ENCODE measurements at places on chromosomes 3 and 15.

DNA sequence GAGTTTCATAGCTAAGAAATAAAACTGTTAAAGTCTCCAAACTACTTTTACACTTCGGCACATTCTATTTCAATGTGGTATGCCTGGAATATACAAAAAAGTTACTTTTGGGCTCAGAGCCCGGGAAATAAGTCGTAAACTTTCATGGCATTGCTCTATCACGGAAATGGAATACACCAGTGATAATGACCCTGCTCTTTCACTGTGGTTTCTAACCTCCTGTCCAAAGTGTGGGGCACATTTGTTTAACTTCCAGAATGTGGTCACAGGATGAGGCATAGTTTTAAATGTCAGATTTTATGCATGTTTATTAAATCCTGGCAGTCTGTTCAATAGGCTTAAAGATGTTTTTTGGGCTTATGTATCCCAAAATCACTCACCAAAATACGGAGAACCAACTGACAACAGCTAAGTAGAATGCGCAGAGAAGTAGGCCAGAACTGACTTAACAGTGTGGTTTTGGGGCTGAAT is 5.1 kb downstream of the CXCR6 start:
- DNase-seq: no peak

DNA sequence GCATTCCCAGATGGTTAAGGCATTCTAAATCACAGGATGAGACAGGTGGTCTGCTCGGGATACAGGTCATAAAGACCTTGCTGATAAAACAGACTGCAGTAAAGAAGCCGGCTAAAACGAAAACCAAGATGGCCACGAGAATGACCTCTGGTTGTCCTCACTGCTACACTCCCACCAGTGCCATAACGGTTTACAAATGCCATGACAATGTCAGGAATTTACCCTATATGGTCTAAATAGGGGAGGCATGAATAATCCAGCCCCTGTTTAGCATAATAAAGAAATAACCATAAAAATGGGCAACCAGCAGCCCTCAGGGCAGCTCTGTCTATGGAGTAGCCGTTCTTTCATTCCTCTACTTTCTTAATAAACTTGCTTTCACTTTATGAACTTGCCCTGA is 151.1 kb downstream of the ZNF385D start:
- no peak for DNase-seq

DNA sequence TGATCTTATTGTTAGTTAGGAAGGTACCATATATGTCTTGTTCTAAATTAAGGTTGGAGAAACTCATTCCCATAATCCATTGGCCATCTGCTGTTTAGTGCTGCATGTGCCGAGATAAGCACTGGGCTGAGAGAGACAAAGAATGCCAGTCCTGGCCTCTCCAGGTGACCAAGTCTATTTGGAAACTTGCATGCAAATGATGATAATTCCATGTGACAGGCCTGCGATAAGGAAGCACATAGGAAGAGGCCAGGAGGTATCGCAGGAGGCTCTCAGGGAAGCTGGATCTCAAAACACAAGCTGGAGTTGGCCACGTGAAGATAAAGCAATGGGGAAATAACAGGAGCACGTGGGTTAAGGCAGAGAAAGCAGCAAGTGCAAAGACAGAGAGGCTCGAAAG is 39.7 kb downstream of the MYO5C start:
- no peak for DNase-seq

GRCh38 chr3:152944671-152945070 is 109.7 kb downstream of the P2RY1 start:
- DNase-seq: no peak

- no peak for DNase-seq
These were observed 1.3 kb downstream of the CACNA1D start for GRCh38 chr3:53495520-53496391.

GRCh38 chr3:33035596-33035995 is 61.4 kb downstream of the GLB1 start:
- DNase-seq: no peak

DNA sequence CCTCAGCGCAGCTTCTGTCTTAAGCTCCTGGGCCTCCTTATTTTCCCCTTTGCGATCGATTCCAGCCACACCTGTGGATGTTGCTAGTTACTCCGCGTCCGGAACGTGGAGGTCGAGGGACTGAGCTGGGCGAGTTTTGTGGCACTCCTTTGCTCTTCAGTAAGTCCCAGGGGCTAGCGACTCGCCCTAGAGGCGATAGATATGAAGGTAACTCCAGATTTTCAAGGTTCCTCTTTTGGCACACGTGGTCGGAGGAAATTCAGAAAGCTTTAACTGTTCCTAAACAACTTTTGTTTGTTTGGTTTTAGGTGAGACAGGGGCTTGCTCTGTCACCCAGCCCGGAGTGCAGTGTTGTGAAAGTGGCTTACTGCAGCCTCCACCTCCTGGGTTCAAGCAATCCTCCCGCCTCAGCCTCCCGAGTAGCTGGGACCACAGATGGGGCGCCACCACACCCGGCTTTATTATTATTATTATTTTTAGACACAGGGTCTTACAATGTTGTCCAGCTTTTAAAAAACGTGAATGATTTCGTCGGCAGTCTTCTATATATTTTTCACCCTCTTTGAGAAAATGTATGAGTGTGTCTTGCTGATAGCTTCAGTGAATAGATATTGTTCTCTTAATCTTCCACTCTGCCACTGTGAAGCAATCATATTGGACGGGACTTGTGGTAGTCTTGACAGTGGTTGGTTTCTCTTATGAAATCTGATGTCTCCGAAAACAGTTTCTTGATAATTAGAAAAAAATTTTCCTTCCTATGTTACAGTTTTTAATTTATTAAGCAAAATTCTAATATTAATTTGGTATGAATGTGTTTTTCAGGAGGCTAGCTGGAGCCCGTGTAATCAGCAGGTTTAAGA is 785 bp downstream of the MFSD1 start:
- DNase-seq: no peak

DNA sequence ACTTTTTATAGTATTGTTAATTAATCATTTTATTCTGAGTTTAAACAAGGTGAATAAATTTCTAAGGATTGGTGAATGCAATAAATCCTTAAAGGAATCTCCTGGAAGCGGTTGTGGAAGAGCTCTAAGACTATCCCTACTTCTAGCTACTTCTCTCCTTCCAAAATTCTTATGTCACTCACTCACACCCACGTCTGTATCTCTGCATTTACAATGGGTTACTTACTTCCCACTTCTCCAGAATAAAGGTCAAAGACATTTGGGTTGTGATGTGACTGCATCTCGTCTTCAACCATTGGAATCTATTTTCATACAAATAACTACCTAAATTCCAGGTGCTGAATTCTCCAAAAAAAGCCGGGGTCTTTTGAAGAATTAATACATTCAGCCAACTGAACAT is 234.2 kb upstream of the MDFIC2 start:
- no peak for DNase-seq

GRCh38 chr3:105905328-105905727 is 36.5 kb upstream of the CBLB start:
- DNase-seq: no peak

- DNase-seq: no peak
These were observed 168.8 kb downstream of the DCLK3 start for GRCh38 chr3:36595511-36595910.

DNA sequence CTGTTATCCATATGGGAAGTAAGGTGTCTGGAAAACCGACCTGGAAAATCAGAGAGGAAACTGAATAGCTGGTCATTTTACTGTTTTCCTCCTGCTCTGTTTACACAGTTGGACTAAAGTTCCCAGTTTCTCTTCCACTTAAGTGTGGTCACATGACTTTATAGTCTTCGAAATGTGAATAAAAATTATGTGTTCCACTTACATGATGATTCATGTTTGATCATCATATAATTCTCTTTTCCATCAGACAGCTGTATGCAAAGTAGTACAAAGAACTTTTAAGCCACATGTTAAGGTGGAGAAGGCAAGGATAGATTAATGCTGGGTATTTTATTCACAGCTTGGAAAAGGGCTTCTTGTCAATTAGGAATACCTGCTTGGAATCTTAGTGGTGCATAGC is 525.5 kb upstream of the BCHE start:
- no peak for DNase-seq

DNA sequence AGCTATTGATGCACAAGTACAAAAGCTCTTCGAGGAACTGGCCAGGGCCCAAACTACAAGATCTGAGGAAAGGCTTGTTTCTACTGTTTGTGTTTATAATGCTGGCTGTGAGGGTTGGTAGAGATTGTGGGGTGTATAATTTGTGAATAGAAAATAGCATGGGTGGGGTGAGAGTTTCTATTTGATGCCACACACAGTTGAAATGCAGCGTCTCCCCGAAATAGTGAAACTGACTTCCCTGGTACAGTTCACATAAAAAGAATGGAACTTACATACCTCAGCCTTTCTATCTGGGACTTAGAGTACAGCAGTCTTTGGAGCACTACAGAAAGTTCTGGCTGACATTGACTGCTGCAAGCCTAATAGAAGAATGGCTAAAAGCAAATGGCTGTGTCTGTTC is 91.3 kb downstream of the DTWD1 start:
- DNase-seq: no peak

GRCh38 chr3:126731044-126731443 is 27.0 kb downstream of the CHCHD6 start:
- no peak for DNase-seq

DNA sequence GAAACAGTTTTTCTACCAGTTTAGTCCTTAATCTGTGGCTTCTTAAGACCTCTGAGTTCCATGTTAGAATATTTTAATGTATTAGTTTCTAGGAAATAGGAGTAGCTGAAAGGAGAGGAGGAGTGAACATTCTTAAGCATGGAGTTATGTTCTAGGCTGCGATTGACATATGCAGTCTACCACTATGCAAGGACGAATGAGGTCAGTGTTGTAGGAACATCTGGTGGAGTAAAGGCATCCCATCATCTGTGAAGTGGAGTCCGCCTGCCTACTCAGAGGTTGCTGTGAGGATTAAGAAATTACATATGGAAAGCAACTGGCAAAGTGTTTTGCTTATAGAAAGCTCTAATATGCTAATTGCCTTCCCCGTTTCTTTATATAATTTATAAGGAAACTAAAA is 45.1 kb downstream of the SNAPC5 start:
- DNase-seq: no peak

DNA sequence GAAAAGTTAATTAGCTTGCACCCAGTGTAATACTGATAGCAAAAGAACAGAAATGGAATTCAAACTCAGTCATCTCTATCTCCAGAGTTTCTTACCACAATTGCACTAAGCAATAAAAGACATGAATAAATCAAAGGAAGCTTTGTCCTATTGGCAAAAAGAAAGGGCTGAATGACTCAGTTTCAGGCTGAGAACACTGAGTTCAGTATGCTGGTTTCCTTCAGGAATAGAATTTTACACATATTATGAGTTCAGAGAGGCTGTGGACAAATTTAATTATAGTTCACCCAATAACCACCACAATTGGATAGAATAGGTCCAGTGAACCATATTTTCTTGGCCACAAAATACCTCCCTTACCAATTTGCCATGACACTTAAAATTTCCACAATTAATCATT is 249.7 kb downstream of the KCNMB2 start:
- DNase-seq: no peak

- no peak for DNase-seq
These were observed 33.7 kb downstream of the ST6GAL1 start for GRCh38 chr3:186964071-186964470.

GRCh38 chr3:104349836-104350235 is 1016.9 kb upstream of the ALCAM start:
- DNase-seq: no peak

- DNase-seq: no peak
These were observed 63.8 kb downstream of the BLM start for GRCh38 chr15:90780916-90781315.

DNA sequence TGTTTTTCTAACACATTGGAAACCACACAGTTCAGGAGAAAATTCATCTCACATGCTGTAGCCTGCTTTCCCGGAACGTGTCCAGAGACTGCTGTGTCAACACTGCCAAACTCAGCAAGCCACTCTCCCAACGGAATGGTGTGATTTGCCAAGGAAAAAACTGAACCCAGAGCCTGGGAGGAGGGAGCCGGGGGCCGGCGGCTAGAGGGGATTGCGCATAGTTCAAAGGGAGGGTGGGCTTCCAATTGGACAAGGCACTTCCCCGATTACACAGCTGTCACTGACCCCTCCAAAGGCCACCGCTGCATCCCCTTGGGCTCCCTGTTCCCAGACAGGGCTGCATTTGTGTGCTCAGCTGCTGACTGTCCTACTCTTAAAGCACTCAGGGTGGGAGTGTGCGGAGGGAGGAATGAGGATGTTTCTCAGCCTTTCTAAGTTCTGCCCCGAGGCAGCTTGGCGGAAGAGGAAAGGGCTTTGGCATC is 256.2 kb downstream of the ZNF621 start:
- no peak for DNase-seq

- DNase-seq: no peak
These were observed 13.5 kb upstream of the KCNMB3 start for GRCh38 chr3:179264449-179264848.

DNA sequence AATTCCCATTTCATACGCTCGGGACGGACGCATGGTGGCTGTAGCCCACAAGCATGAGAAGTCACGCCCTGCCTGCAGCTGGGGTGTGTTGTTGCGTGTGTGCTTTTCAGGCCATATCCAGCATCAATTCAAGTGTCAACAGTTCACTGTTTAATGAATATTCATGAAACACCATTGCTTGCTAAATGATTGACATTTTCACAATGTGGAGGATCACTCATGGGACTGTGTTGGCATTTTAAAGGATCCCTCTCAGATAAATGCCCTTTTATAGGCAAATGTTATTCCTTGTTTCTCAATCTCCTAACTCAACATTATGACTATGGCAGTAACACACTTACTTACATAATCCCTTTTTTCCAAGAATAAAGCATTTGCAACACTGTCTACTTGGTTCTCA is 511.3 kb downstream of the GABRG3 start:
- DNase-seq: no peak

DNA sequence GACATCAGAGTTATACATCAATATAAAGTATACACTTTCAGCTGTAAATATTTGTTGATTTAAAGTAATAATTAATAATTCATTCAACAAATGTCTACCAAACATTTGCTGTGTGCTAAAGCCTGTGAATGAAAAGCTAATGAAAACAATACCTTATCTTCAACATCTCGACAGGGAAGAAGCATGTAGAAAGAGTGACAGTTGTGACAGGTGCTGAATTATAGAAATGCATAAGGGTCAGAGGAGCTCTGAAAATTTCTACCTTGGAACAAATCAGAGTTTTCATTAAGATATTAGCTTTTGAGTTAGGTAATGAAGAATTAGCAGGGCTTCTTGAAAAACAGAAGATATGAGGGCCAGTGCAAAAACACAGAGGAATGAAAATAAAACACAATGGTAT is 739.2 kb downstream of the VGLL3 start:
- DNase-seq: no peak

- no peak for DNase-seq
These were observed 104.2 kb downstream of the CBLB start for GRCh38 chr3:105764378-105765307.

GRCh38 chr3:73577704-73578103 is 47.0 kb downstream of the PDZRN3 start:
- no peak for DNase-seq

Measured in RWPE2 (cell line).